ENCODE measurements at places on chromosomes 2 and 18.

- no peak for DNase-seq
These were observed 111.8 kb downstream of the CERS6 start for GRCh38 chr2:168567836-168568235.

DNA sequence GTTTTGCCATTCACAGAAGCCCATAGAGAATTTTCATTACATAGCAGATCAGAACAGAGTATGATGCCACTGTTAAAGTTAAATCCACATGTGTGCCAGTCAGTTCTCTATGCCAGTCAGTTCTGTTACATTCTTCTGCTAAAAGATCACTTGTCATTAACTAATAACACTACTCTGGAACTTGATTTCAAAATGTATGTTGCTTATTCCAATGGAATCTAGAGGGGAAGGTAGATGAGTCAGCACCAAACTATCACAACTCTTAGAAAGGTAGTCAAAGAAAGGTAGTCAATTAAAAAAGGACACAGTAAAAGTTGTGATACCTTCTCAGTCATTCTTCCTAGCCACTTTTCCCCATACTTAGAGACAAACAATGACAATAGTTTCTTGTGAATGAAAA, 1214.4 kb downstream of the LRP1B start:
- DNase-seq = no peak

- DNase-seq = no peak
These were observed 63.9 kb downstream of the MBOAT2 start for GRCh38 chr2:8939486-8940114.

GRCh38 chr2:197576631-197577030, 60.8 kb downstream of the MOB4 start:
- DNase-seq = peak; percentile 76

DNA sequence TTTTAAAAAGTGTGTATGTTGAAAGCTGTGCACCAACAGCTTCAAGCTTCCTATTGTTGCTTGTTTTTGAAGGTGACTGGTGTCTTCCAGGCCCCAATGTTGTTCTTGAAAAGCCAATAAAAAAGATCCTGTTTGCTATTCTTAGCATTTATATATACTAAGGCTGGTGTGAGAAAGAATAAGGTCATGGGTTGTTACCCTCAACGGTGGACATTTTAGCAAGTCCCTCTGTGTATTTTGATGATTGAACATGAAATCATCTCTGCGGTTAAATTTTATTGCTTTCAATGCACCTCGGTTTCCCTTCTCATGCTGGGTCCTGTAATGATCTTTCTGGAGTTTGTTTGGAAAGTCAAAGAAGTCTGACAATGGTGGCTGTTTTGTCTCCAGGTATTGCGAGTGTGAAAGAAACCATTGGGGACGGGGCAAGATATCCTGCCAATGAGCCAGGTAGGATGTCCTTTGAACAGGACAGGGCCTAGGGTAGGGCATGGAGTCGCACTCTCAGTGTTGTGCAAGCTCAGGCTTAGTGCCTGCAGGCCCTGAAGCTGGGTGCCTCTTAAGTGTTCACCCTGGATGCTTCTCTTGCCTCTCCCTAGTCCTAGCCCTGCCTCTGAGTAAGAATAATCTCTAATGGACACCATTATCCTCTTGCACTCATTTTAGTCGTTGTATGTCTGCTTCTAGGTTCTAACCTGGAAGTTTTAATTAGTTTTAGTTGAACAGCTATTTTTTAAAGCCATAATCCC, 16.0 kb upstream of the KLF7 start:
- no peak for DNase-seq

DNA sequence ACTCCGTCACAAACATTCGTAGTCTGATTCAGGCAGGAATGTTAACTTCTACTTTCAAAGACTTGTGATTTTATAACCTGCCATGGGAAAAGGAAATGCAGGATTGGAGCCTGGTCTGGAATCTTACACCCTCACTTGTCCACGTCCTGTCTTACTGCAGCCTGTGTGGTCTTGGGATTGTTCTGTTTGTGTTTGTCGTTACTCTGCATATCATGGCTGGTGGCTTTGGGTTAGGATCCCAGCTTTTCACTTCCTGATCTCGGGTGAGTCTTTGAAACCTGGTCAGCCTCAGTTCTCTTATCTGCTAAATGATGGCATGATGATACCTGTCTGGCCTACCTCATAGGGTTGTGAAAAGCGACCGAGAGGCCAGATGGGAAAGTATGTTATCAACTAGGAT, 34.6 kb downstream of the SH3BP4 start:
- DNase-seq = no peak
